ENCODE measurements at places on chromosomes 3 and 15.

DNA sequence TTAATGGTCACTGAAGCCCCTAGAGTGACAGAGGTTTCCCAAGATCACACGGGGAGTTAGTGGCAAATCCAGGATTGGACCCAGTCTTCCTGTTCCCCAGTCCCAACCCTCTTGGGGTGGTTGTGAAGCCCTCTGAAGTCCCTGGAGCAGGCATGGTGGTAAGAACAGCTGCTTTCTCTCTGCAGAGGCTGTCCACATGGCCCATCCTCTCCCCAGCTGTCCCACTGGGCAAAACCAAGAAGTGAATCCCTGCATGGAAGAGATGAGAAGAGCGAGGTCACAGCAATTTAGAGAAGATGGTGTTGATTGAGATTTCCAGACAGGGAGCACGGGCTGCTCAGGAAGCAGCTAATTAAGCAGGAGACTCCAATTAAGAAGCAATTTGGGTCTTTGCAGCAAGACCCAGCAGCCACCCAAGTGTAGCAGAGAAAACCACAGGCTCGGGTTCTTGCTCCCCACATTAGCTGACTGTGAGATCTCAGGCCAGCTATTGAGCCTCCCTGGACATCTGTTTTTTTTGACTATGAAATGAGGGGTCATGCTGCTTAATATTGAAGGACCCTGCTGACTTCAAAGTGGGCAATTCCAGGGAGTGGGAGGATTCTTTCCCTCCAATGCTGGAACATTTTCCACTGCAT, 14.8 kb upstream of the HDAC11 start:
- no peak for DNase-seq

DNA sequence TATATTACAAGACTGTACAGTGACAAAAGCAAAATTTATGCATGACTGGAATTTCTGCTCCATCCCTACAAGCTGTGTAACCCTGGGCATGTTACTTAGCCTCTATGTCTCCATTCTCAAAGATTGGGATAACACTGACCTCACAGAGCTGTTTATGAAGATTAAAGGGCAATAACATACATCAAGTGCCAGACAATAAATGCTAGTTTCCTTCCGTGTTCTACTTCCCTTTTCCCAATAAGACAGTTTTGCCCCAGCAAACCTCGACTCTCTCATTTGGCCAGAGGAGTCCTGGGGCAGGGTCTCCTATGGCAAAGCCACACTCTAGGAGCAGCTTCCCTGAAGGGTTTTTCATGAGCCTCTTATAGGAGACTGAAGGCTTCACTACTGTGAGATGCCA, 7.5 kb downstream of the HEXA start:
- DNase-seq, result no peak

DNA sequence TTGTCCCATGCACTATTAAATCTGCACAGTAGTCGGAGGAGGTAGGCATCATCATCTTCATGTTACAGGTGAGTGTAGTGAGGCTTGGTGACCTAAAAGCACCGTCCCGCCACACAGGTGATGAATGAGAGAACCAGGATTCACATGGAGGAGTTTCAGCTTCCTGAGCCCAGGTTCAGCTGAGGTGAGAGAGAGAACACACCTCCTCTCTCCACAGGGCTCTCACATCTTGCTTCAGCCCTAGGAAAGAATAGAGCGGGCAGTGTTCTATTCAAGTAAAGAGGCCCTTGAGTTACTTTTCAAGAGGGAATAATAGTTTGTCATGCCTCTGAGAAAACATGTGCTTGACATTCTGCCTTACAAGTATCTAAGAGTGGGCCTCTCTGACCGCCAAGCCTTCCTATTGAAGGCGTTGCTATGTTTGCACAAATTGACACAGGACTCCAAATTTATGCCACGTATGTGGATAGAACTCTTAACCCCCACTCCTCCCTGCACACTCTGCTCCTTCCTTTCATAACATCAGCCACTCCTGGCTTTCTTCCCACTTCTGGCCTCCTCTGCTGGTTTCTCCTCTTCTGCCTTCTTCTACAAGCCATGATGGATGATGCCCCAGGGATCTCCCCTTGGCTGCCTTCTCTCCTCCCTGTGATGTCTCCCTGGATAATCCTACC, 138.3 kb upstream of the ABHD17C start:
- no peak for DNase-seq

GRCh38 chr3:88704338-88704737, 403.1 kb upstream of the EPHA3 start:
- DNase-seq, result no peak

DNA sequence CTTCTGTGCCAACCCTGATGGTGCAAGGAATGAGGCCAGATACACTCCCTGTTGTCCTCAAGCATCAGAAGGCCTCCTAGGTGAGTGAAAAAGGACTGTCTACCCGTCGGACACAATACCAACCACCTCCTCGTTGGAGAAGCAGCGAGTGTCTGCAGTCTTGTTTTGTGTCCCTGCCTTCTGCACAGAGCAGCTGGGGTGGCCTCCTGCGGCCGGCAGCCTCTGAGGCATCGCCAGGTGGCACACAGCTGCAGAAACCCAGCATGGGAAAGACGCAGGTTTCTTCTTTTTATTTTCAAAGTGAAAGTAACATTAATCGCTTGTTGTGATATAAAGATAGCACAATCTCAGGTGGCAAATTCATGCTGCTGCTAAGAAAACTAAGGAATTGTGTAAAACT, 509.9 kb downstream of the OCA2 start:
- DNase-seq, result no peak

DNA sequence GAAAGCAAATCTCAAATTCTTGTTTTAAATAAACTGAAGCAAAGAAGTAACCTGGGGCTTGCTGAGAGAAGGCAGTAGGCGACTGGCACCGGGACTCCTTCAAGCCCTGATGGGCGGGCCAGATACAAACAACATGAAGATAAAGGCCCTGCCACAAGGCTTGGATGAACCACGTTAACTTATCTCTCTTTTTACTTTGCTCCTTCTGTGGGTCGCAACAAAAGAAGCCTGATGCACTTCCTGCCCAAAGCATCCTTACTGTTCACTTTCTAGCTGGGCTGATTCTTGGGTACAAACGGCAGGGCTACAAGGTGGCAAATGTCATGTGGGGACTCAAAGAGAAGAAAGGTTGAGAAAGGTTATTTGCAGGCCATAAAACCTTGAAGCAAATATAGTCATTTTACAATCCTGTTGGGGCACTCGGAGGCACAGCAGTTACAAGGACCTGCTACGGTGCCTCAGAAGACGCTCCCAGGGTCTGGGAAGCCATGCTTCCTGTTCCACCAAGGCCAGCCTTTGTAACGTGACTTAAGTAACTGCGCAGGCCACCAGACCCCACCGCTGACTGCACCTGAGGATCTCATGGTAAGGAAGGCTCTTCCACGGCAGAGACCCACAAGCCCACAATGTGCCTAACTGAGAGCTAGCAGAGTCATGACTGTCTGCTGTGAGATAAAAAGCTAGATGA, 71.1 kb downstream of the CHSY1 start:
- DNase-seq, result no peak

GRCh38 chr15:82653483-82654168, 6.5 kb upstream of the CPEB1 start:
- DNase-seq, result no peak

All from HuH-7.5 (cell line).